ENCODE measurements at places on chromosomes 1 and 21.

DNA sequence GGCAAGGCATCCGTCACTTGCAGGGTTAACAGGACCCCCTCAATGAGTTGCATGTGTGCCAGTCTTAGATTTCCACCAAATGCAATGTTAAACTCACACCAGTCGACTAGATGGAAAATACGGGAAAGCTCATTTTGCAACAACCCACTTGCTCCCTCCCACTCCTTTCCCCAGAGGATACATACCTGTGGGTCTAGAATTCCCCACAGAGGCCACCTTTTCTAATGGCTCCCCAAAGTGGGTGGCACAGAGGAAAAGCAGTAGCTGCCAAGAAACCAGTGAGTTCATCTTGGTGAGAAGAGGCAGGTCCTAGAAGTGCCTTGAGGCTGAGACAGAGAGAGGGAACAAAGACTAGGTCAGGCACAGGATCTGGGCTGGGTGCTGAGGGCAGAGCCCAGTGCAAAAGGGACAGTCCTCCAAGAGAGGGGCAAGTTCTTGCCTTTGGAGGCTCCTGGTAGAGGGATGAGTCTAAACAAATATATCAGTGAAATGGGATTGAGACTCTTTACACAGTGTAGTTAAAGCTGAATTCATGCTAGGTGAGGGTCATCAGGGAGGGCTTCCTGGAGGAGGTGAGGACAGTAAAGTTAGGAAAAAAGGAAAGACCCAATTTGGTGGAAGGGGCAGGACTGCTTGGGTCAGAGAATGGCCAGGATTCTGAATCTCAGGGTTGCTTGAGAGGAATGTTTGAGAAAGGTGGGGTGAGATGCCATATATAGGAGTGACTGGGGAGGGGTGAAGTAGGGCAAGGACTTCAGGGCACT lies 3.5 kb downstream of the KISS1 start:
- no peak for DNase-seq

DNA sequence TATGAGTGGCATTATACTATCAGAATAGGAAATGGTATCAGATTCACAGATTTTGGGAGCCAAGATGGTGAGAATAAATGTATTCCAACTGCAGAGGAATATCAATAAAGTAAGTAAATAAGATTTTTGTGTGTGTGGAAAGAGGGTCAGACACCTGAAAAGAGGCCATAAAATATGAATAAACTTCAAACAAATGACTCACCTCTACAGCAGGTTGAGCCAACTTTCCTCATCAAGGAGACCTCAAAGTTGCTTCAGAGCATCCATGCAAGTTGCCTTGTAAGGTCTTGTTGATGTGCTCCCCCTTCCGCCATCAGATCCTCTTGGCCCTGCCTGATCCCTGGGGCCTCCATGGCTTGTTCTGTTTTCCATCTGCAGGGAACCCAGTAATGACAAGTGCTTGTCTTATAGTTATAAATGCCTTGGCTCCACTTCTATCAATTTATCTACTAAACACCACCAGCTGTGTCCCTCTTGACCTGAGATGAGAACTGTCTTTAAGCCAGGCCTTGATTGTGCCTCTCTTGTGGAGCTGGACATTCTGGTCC lies 775.6 kb downstream of the LTN1 start:
- DNase-seq, result no peak

DNA sequence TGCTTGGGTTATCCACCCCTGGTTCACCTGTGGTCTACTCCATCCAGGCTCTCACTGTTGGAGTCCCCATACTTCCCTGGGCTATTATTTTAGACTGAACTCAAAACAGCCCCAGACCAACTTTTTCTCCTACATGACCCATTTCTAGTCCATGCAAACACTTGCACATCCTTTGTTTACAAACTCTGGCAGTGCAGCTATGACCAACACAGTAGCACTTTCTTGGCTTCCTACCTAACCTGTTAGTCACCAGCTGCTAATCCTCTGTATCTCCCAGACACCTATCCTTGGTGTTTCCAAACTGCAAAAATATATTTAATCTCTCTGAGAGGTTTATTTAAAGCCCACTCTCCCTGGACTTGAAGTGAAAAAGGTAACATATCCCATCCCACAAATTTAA lies 90.8 kb downstream of the DDAH1 start:
- peak; percentile 61 for DNase-seq

GRCh38 chr1:152029144-152029928 lies 7.5 kb downstream of the S100A11 start:
- DNase-seq, result no peak

- no peak for DNase-seq
These were observed 1.3 kb upstream of the PDE4B start for GRCh38 chr1:65791396-65791795.
